Upper lobe of right lung (tissue), 1 donor: ENCODE measurements at places on chromosomes 4 and X. TPM values are rescaled to one million over a fixed set of nuclear protein-coding genes. Genes with fewer than 3 reads are reported as not detected.

GRCh38 chr4:51843309-51844152 lies 578 bp downstream of the DCUN1D4 start:
- DNase-seq = peak; percentile 88

DNA sequence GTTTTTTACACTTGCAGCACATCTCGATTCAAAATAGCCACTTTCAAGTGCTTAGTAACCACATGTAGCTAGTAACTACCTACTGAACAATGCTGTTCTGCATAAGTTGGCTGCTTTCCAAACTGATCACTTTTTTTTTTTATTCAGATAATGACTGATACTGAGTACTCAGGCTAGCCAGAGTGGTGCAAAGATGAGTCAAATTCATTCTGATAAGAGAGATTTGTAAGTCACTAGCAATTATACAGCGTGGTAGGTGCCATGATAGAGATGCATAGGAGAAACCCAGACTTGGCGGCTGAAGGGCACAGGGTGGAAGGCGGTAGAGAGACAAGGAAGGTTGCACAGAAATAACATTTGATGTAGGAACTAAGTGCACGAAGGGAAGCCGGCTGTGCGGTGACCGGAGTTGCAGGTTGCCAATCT lies 357 bp upstream of the IGBP1 start:
- DNase-seq = no peak

The KLHL4 gene
- total RNA-seq = 1.0 TPM

GRCh38 chrX:111254896-111255693 lies 15.2 kb downstream of the CAPN6 start:
- DNase-seq = no peak

DNA sequence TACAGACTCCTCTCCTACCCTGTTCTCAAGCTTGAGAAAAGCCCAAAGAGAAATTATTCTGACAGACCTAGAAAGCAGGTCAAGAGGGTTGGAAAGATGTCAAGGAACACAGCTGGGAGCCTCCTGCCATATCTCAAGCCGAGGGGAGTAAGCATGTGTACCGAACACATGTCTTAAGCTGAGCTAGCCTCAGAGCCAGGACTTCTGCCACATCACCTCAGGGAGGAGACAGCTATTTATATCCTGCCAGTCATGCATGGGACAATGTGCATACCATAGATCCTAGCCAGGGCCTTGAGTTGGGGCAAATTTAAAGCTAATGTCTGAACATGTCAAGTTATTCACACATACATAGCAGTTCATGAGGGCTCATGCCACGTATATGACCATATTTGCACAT lies 11.8 kb downstream of the TMEM31 start:
- no peak for DNase-seq

DNA sequence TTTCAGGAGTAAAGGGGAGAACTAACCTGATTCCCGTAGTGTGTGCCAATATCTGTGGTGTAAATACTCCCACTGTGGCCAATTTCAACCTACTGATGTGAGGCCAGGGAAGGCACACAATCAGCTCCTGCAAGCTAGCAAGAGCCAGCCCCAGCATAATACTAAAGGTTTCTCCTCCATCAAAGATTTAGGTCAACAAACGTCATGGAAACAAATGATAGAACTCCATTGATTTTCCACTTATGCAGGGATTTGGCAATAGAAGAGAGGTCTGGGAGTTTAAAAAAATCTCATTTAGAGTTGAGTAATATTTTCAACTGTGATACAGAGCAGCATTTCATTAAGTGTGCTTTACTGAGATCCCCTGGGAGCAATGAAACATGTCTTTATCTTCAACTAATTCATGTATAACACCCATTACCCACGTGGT lies 15.8 kb upstream of the VEGFD start:
- no peak for DNase-seq

The TRO gene
- 2.7 TPM for total RNA-seq

GRCh38 chr4:32147446-32148085 lies 1427.4 kb downstream of the PCDH7 start:
- DNase-seq = no peak

GRCh38 chr4:78656968-78657445 lies 105.4 kb downstream of the ANXA3 start:
- DNase-seq = no peak

DNA sequence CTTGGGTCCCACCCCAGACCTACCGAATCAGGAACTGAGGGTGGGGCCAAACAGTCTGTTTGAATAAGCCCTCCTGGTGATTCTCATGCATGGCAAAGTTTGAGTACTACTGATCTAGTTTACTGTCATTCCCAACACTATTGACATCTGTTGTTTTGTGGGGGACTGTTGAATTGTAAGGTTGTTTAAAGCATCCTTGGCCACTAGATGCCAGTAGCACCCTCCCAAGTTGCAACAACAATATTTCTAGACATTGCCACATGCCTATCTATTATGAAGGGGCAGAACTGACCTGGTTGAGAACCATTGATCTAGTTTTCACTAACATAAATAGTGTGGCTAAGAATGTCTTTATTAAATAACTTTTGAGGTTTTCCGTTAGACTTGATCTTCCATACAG lies 15.1 kb downstream of the TAF9B start:
- no peak for DNase-seq

GRCh38 chr4:164529486-164529885 lies 224.4 kb upstream of the SMIM31 start:
- no peak for DNase-seq

The UVSSA gene
- 28.3 TPM for total RNA-seq

DNA sequence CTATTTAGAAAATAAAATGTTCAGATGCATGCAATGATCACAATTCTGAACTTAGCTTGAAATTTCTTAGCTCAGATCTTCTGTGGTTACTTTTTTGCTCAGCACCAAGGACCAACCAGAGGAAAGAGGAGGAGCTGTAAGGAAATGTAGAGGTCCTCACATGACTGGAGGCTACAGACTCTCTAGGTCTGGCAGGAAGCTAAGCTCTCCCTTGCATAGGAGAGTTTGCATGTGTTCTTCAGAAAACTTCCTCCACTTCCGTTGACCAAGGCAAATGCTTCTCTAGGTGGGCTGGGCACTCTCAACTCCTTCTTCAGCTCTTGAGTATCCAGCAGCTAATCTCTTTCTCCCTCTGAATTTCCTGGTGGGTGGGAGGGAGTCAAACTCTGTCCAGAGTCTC lies 119.6 kb downstream of the BTC start:
- no peak for DNase-seq

- no peak for DNase-seq
These were observed 65.3 kb upstream of the NDUFC1 start for GRCh38 chr4:139367421-139368090.

GRCh38 chr4:131499141-131499873 lies 1649.8 kb upstream of the PCDH10 start:
- DNase-seq = no peak

GRCh38 chr4:76546759-76547742 lies 112.0 kb downstream of the SHROOM3 start:
- DNase-seq = no peak

The ENAM gene
- total RNA-seq = 0.61 TPM

- DNase-seq = no peak
These were observed 73.5 kb upstream of the RAP2C start for GRCh38 chrX:132292793-132293192.

DNA sequence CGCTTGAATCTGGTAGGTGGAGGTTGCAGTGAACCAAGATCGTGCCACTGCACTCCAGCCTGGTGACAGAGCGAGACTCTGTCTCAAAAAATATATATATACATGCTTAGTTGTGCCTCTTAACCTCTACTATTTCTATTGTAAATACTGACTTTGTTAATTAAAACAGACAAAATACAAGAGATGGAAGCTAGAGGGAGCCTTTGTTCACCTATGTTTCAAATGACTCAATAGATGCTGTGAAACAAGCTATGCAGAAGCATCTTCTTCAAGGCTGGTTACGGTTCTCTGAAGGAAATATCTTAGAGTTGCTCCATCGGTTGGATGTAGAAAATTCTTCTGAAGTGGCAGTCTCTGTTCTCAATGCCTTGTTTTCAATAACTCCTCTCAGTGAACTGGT lies 6.2 kb downstream of the NCAPG start:
- no peak for DNase-seq

DNA sequence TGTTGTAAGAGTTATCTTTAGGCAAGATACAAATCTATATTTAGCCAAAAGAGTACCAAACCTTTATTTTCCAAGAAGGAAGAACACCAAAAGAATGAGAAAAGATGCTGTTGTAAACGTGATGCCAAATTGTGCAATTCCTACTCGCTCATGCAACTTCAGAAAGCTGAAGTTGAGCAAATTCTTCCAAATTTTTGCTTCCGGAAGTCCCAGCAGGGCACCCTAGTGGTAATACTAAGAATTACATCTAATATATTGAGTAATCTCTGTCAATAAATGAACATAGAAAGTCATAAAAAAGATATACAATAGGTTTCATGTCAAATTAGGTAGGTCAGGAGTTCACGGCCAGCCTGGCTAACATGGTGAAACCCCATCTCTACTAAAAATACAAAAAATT lies 36.0 kb upstream of the SMARCAD1 start:
- DNase-seq = no peak

DNA sequence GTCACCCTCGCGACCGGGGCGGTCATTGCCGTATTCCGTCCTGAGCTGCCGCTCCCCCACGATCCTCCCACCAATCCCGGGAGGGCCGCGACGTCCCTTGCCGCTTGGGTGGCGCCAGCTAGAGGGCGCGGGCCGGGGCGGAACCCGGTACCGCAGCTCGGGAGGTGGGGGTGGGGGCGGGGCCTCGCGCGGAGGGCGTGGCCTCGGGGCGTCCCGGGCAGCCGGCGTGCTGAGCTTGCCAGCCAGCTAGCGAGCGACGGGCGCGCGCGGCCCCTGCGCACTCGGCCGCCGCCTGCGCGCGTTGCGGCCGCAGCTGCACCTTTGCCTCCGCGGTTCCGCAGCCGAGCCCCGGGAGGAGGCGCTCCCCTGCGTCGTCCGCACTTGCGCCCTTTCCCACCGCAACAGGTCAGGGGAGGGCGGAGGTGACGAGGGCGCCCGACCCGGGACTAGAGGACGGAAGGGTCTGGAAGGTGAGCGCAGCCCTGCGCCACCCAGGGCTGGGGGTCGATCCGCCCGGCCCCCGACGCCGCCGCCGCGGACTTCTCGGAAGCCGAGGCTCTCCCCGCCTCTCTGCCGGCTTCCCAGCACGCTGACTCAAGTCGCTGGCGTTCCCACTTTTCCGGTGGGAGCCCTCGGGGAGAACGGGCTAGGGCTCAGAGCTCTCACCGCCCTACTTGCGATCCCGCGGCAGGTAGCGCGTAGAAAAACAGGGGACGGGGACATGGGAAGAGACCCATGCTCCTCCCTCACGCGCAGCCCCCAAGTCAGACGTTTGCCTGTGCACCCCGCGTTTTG lies at the start of gene AFF1:
AFF1 (plus strand) TSS at position 241 of the 795 bp plus-strand sequence. CDS start 13,523 bp downstream, outside the sequence.
- peak; percentile 98 for DNase-seq

- no peak for DNase-seq
These were observed 366.6 kb upstream of the GALNT7 start for GRCh38 chr4:172802032-172802431.

GRCh38 chr4:152304220-152304619 lies 231.7 kb downstream of the FBXW7 start:
- DNase-seq = no peak

DNA sequence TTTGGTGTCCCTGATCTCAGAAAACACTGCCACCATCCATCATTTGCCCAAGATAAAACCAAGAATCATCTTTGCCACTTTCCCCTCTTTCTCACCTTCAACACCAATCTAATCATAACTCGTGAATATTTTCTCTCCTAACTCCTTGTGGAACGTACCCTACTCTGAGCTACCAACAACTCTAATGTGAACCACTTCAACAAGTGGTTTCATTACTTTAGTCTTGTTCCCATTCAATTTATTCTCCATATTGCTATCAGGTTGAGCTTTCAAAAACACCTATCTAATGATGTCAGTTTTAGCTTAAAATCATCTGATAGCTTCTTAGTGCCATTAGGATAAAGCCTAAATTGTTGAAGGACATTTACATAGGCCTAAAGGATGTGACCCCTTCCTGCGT lies 39.8 kb upstream of the CXorf38 start:
- DNase-seq = no peak

DNA sequence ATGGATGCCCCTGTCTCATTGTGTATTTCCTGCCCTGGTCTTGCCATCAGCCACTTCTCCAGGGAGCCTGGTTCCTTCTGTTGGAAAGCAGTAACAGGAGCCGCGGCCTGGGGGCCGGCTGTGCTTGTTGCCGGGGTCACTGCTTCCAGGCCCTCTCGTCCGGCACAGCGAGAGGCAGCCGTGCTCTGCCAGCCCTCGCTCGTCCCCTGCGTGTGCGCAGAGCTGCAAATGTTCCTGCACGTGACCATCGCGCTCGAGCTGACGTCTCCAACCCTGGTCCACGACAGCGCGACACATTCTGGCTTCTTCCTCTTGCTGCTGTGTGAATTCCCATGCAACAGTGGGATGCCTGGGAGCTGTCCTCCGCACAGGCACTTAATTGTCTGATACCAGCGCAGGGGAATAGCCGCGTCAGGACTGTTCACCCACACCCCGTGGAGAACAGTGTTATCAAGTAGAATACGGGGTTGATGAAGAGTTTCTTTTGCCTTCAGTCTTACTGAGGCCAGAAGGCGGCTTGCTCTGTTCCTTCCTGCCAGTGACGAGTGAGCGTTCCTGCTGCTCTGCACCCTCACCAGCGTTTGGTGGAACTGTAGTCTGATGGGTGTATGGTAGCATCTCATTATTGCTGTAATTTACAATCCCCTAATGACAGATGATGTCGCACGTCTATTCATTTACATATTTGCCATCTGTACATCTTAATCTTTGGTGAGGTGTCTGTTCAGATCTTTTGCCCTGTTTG lies 12.3 kb downstream of the PDE6B start:
- no peak for DNase-seq

- peak; percentile 22 for DNase-seq
These were observed 28.8 kb upstream of the PLCXD1 start for GRCh38 chrX:252244-252956.

DNA sequence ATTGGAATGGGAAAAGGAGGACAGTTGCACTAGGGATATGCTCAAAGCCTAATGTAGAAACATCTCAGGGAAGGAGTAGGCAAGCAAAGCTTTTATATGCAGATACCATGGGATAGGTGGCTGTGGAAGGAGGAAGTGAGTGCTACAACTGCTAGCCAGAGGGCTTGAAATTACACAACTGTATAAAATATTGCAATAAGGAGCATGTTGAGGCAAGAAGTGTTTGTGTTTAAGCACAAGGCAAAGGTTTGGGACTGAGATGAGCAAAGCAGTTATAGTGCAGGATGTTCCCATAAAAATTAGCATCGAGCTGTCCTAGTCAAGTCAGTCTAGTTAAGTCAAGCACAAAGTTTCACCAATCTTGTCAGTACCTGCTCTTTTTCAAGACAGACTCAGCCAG lies 35.6 kb upstream of the DCAF8L1 start:
- no peak for DNase-seq

The SULT1E1 gene
- 1.4 TPM for total RNA-seq

- DNase-seq = no peak
These were observed 197.0 kb upstream of the SLC7A11 start for GRCh38 chr4:138439143-138439581.

DNA sequence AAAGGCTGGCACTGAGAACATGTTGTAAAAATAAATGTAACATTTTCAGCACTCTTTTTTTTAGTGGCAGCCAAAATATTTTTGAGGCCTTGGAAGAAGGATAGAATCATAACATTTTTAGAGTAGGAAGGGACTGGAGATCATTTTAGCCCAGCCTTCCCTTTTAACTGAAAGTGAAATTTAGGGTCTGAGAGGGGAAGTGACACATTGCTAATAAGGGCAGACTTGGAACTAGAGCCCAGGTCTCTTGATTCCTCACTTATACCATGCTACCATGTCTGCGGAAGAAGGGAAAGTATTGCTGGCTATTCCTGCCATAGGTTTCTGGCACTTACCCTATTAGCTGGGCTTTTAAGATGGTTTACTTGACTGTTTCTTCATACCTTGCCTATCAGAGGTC lies 4.8 kb downstream of the WDR44 start:
- no peak for DNase-seq
